ENCODE measurements at places on chromosomes 5 and 9.

GRCh38 chr9:126275386-126276001, 51.1 kb upstream of the MVB12B start:
- no peak for DNase-seq

DNA sequence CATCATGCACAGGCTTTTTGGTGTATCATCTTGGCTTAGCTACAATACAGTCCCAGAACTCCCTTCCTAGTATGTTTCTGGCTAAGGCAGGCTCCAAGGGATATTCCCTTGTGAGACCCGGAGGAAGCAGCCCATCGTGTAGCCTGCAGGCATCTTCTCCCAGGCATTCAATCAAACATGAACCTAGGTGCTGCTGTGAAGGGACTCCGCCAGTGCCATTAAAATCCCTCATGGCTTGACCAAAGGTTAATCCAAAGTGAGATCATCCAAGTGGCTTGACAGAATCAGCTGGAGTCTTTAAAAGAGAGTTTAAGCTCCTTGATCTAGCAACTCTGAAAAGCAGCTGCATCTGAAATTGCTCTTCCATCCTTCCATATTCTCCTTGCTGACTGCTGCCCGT, 333.9 kb downstream of the DIRAS2 start:
- DNase-seq = no peak

DNA sequence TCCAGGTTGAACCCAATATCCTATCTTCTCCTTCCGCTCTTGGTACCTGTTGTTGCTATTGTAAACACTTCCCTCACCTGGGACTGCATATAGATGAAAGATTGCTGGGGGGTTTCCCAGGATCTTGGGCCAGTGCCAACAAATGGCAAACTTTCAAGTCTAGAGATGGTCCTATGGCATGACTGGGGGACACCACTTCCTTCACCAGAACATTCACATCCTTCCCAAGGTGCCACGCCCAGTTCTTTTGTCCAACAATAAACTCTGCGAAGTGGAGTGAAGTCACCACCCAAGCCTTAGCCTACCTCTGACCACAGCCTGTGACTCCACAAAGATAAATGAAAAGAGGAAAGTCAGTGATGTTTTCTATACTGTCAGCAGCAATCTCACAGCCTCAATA, 34.4 kb downstream of the DOCK8 start:
- DNase-seq = no peak

DNA sequence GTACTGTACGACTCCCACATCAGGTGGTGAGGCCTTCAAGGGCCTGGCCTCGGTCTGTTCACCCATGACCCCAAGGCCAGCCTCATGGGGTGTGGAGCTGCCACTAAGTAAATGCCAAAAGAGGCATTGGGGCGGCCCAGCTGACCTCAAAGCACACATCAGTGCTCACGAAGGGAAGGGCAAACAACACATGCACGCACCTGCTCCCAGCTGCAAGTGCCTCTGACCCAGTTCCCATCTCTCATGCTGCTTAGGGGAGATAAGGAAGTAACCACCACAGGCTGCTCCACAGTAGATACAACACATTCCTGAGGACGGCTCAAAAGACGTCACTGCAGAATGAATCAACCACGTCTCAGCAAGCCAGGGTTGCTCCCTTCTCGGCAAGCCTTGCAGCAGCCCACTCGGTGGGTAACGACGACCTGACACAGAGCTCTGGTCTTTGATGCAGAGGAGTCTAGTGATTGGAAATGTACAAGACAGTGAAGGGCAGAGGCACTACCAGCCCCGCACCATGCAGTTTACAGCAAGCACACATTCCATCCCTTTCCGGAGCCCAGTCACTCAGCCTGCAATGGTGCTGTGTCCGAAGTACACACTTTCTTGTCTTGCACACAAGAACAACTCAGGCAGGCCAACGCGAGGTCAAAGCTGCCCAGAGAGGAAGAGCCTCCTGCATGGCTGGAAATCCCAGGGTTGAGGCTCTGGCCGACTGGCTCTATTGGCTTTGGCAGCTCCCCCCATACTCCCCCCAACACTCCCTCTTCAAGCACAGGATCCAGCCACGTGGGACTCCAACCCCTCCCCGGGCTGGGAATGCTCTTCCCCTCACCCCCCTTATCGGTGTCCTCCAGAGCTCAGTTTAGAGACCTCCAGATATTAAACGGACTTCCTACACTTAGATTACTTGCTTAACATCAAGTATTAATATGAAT, 31.8 kb downstream of the FABP6 start:
- no peak for DNase-seq

DNA sequence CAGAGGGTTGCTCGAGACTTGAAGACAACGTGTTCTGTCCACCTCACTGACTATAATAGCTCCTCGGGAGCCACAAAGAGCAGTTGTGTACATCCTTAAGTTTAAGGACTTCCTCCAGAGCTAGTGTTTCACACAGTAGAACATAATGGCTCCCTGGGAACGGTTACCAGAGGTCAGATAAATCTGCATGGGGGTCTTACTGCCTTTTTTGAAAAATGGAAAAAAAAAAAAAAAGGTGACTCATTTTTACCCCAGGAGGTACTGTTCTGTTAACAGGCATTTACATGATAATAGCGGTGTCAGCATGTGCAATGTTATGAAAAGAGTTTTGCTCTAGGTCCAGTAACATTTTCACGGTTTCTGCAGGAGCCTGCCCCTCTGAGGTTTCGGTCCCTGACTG, 498.9 kb upstream of the WWC1 start:
- DNase-seq = no peak

- no peak for DNase-seq
Observed at GRCh38 chr9:12764150-12764549, 10.7 kb upstream of the LURAP1L start.

DNA sequence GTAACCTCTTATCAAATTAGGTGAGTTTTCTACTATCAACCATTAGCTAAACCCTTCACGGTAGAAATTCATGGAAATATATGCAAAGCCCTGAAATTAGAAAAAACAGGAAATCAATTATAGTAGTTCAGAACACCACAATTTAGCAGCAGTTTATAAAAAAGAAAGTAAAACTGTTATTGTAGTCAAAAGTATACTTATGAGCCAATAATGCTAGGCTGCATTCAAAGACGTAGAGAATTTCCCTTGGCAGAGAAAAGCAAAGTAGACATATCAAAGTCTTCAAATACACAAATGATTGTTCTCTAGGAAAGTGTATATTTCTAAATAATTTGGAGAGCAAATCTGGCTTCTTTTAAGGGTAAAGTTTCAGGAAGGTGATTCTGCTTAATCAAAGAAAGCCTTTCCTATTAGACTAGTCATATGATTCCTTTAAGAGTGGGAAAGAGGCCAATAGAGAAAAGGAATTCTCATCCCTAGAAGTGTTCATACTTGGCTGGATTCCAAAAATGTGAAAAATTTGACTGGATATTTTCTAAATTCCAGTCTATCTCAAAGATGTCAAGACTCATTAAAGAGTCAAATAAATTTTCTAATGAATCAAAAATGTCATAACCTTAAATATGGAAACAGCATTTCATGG, 185.5 kb downstream of the SMC2 start:
- no peak for DNase-seq
